ENCODE measurements at places on chromosomes 12 and 14.

GRCh38 chr14:74956280-74957072 lies 1.1 kb upstream of the PGF start:
- DNase-seq = no peak

GRCh38 chr14:88515499-88516221 lies 39.1 kb downstream of the PTPN21 start:
- no peak for DNase-seq

DNA sequence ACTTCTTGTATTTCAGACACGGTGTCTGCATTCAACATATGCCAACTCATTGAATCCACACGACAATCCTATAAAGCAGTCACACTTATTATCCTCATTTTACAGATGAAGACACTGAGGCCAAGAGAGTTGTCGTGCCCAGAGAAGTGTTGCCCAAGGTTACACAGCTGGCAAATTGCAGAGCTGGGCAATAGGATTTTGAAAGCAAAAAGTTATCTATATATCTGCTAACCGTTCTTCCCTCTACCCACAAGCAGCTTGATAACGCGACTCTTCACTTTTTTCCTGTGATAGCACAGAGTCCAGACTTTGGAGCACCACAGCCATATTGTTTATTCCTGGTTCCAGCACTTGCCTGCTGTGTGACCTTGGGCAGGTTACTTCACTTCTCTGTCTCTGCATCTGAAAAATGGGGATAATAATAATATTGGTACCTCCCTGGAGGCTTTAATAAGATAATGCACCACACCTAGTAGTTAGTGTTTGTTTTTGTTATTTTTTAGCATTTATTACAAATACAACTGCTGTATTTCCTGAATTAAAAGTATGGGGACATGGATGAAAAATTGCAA lies 82.2 kb downstream of the CHST11 start:
- DNase-seq = no peak

DNA sequence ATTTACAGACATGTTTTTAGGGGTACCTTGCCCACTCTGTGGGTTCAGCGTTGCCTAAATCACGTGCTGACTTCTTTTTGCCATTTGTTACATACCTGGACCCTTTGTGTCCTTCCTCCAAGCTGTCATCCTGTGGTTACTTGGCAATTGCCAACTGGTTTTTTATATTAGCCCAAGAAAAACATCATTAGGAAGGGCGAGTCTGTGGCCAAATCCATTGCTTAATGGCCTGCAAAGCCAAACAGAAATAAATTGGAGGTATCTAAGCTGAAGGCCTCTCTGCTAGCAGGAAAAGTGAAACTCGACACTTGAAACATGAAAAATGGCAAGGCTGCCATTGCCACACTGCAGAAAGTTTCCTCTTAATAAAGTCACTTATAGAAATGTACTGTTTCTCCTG lies 190.4 kb downstream of the NUAK1 start:
- DNase-seq = no peak
